ENCODE measurements at places on chromosomes 5 and 9. TPM values are rescaled to one million over a fixed set of nuclear protein-coding genes. Genes with fewer than 3 reads are reported as not detected.

DNA sequence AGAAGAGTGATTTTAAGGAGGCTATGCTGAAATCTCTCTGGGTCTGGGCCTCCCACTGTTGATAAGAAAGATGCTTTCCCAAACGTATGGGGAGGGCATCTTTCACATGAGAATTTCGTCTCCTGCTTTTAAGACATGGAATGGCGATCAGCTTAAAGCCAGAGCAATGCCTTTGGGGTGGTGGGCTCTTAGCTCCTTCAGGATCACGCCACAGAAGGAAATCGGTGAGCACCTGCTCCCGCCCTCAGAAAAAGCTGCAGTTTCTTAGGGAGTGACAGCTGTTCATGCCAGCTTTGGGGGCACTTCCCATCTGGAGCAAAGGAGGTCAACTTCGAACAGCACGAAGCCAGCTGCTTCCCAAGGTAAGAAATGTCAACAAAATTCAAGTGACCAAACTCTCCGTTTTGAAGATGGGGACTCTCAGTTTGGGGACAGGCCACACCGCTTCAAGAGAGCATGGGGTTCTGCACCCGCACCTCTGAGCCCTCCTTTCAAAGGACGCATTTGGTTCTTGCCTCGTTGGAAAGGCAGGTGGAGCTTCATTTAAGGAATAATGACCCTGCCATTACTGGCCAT is 39.0 kb downstream of the TRIP13 start:
- DNase-seq = no peak

The FBP1 gene
- total RNA-seq = 1.0 TPM

DNA sequence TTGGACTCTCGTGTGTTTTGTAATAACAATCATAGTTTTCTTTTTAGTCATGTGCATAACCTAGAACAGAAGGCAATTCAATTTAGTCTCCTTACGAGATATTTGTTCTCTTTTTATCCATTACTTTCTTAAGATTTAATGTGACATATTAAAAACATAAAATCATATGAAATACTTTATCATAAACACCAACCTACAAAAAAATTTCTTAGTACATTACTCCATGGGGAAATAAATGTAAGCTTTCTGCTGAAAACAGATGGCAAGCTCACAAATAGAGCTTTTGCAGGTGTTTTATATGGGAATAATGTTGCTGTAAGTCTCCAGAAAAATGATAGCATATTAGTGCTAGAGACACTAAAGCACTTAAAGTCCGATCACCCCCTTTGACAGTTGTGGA is 1035.2 kb upstream of the ARRDC3 start:
- DNase-seq = no peak

The ZNF189 gene
- total RNA-seq = 15.2 TPM

DNA sequence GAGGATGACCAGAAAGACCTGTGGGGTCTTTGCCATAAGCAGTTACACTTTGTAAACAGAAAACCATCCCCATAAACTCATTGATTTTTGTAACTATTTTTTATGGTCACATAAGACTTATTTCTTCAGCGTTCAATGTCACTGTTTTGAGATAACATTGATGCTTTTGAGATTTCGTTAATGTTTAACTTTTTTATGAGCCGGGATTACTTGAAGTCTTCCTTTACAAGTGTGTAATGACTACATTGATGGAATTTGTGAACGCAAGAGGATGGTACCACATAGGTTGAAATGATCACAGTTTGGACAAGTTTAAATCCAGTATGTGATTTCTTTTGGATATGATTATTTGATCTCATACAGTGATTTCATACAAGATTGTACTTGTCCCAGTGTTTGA is 1.8 kb downstream of the SLC12A2 start:
- no peak for DNase-seq

DNA sequence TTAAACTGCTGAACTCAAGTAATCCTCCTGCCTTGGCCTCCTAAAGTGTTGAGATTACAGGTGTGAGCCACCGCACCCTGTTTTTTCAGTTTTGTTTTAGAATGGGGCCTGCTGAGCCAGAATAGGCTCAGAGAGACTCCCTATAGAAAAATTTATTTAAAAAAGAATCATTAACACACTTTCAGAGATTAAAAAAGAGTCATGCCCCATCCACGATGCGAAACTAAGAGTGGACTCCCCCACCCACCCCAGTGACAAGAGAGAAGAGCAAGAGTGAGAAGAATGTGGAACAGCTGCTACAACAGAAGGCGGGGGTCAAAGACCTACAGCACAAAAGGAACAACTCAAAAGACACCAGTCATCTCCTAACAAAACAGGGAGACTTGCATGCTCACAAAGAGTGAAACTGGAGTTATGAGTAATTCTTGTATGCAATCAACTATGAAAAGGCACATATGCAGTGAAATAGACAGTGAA is 47.2 kb downstream of the GLDC start:
- no peak for DNase-seq

- no peak for DNase-seq
Observed at GRCh38 chr5:72855821-72856220, 39.4 kb downstream of the TNPO1 start.

The CACFD1 gene
- total RNA-seq = 13.9 TPM

GRCh38 chr5:22627029-22627428 is 226.1 kb downstream of the CDH12 start:
- DNase-seq = no peak

DNA sequence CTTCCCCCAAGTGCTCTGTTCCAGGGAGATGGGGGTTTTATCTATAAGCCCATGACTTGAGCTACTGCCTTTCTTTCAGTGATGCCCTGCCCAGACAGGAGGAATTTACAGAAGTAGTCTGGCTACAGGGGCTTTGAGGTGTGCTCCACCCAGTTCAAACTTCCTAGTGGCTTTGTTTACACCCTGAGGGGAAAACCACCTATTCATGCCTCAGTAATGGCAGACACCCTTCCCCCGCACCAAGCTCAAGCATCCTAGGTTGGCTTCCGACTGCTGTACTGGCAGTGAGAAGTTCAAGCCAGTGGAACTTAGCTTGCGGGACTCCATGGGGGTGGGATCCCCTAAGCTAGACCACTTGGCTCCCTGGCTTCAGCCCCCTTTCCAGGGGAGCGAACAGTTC is 154.6 kb downstream of the IZUMO3 start:
- DNase-seq = no peak
